PC-9 (cell line): ENCODE measurements at places on chromosomes 12 and 14. TPM values are rescaled to one million over a fixed set of nuclear protein-coding genes. Genes with fewer than 3 reads are reported as not detected.

Gene DIO2
- total RNA-seq, result 35.0 and 48.2 TPM in 2 replicates

Gene RASSF8
- 26.5 and 30.6 TPM in 2 replicates for total RNA-seq

Gene SYT1
- total RNA-seq, result 1.2 and 1.5 TPM in 2 replicates

Gene CLEC6A
- total RNA-seq, result not detected in 2 replicates

Gene MGST1
- total RNA-seq, result 750 and 766 TPM in 2 replicates

DNA sequence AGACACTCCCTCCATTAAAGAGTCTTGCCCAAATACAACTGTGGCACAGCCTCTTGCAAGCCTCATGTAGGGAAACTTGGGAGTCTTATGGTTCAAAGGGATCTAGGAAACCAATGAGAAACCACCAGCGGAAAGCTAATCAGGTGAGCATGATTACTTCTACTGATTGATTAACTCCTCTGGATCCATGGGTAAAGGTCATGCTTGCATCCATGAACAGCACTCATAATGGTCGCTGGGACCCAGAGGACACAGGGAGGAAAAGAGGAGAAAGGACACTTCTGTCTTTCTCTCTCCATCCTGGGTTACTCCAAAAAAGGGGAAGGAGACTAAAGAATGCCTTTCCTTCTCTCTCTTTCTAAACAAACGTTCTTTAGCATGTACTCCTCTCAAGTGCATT is 1397.2 kb downstream of the LRFN5 start:
- DNase-seq, result no peak
- no peak overlapping the region for H3K27ac ChIP-seq
- no peaks in the 10 kb centered on the region for H3K27me3 ChIP-seq
- no peaks in the 10 kb centered on the region for H3K4me1 ChIP-seq
- H3K36me3 ChIP-seq, result no peaks in the 10 kb centered on the region

GRCh38 chr12:116818341-116818856 is 62.8 kb downstream of the HRK start:
- peaks cover 23% of the 10 kb centered on the region for H3K4me1 ChIP-seq
- no peaks in the 10 kb centered on the region for H3K36me3 ChIP-seq
- no peak for DNase-seq
- H3K27ac ChIP-seq, result peak overlapping the region; percentile 84
- H3K27me3 ChIP-seq, result no peaks in the 10 kb centered on the region

- H3K4me1 ChIP-seq, result no peaks in the 10 kb centered on the region
- no peak overlapping the region for H3K4me3 ChIP-seq
- H3K36me3 ChIP-seq, result no peaks in the 10 kb centered on the region
- H3K27ac ChIP-seq, result no peak overlapping the region
Measured at GRCh38 chr12:85804663-85805062, 31.5 kb downstream of the RASSF9 start.

DNA sequence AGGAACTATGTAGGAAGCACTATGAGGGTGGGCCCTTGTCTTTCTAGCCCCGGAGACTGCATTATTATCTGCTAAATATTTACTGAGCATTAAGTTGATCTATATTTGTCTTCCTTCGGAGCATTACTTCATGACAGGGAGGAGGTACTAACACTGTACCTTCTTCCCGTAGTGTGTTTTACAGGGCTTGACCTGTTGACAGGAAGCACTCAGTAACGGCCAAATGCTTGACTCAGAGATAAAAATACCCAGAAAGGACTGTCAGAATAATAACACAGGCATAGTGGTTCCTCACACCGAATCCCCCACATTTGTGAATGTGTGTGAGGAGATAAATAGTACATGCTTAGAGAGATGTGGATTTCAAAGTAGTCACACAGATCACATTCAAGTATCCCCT is 466.6 kb downstream of the EGLN3 start:
- no peaks in the 10 kb centered on the region for H3K4me1 ChIP-seq
- no peak overlapping the region for H3K27ac ChIP-seq

GRCh38 chr12:793037-793436 is 40.7 kb downstream of the WNK1 start:
- no peak for DNase-seq
- H3K27me3 ChIP-seq, result no peaks in the 10 kb centered on the region
- H3K27ac ChIP-seq, result no peak overlapping the region
- 0 out of 2 replicates have a peak, but pooled peaks cover 4% of the 10 kb centered on the region for H3K36me3 ChIP-seq
- no peak overlapping the region for H3K4me3 ChIP-seq

DNA sequence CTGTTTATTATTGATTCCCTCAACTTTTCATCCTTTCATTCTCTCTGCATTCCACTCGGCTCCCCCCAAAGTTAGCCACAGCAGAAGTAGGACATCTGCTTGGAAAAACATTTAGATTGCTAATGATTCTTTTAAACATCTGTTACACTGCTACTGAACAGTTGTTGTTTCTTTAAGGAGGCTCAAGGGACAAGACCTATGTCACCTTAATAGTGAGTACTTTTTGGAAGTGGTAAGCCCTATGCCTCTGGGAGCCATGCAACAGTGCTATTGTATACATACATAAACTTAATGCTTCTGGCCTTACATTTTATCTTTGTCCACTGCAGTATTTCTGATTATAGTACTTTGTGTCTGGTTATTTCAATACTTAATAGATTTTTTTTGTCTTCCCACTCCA is 628.2 kb upstream of the FOXG1 start:
- no peaks in the 10 kb centered on the region for H3K27me3 ChIP-seq
- no peaks in the 10 kb centered on the region for H3K36me3 ChIP-seq
- H3K27ac ChIP-seq, result no peak overlapping the region

DNA sequence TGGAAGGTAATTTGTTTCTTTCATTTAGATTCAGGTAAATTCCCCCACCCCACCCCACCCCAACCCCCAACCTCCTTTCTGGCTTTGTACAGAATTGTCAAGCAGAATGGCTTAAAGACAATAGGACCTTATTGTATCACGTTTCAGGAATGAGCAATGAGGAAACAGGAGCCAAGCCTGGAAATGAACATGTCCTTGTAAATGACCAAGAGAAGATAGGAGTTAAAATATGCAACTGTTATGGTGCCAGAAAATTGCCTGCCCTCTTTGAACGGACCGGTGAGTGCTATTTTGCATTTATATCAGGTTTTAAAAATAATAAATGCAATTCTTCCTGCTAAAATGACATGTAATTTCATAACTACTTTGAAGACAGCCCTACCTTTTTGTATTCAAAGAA is 141.6 kb upstream of the PELI2 start:
- no peak overlapping the region for H3K4me3 ChIP-seq
- no peaks in the 10 kb centered on the region for H3K27me3 ChIP-seq
- no peak for DNase-seq
- H3K36me3 ChIP-seq, result no peaks in the 10 kb centered on the region
- no peaks in the 10 kb centered on the region for H3K4me1 ChIP-seq

DNA sequence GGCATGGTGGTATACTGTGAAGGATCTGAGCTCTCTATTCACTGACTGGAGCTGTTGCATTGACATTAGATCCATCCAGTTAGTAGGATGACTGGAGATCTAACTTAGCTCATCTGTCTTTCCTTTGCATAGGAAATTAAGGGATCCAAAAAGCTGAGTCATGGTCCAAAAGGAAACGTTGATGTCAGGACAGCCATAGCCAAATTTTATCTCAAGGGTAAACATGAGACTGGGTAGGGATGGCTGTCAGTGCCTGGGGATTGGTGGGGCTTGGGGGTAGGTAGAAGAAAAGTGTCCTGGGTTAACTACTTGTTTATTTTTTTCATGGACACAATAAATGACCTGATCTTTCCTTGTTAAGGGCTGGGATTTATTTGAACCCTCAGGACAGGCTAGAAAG is 4.6 kb downstream of the FAM177A1 start:
- no peaks in the 10 kb centered on the region for H3K27me3 ChIP-seq
- no peak overlapping the region for H3K27ac ChIP-seq
- no peak overlapping the region for H3K4me3 ChIP-seq
- no peaks in the 10 kb centered on the region for H3K36me3 ChIP-seq
- DNase-seq, result no peak

DNA sequence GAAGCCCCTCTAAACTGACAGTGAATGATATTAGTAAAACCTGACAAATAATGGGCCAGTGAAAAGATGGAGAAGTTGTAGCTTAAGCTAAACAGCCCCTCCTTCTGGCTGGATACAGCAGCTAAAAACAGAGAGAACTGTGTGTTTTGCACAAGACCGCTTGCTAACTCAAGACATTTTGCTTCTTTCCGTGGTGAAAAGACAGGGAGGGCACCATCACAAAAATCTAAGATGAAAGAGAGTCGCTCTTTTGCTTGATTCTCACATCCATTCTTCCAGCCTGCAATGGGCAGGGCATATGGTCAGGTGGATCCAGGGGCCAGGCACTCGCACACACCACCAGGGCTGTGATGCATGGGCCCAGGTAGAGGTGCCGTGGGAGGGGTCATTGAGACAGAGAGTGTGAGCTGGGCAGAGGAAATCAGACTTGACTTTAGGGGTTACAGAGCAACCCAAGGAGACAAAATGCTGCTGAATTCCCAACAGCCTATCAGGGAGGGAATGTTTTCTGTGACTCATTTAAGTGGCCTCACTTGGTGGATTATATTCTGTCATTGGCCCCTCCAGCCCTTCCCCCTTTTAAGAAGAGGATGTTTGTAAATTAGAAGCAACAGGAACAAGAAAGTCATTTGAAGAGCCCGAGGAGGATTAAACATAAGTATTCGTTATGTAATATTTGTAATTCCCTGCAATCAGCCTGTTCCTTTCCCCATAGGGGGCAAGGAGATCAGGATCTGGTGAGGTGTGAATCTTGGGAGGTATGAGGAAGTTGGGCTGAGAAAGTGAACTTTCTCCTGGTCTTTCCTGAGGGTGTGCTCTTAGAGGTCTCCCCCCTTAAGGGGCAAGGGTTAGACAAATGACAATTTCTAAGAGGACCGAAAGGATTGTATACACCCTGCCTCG is 12.3 kb downstream of the EMP1 start:
- no peaks in the 10 kb centered on the region for H3K27me3 ChIP-seq
- peak overlapping the region; percentile 46; the same call in 1 of the 2 replicates for H3K4me3 ChIP-seq
- H3K36me3 ChIP-seq, result peaks cover 68% of the 10 kb centered on the region
- H3K27ac ChIP-seq, result peak overlapping the region; percentile 99
- peak; percentile 98 for DNase-seq

DNA sequence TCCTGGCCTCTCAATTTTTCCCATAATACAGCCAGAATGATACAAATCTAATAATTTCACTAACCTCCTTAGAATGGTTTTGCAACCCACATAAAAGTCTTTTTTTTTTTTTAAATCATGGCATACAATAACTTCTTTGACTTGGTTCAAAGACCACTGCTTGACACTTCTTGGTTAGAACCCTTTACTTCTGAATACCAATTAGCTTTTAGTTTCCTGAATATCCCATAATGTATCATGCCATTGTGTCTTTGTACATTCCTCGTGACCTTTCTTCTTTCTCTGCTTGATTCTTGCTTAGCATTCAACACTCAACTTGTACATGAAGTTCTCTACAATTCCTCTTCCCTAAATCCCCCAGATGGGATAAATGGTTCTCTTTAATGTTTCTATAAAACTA is 19.3 kb downstream of the KLHL28 start:
- H3K27me3 ChIP-seq, result no peaks in the 10 kb centered on the region
- DNase-seq, result no peak
- no peak overlapping the region for H3K27ac ChIP-seq
- no peaks in the 10 kb centered on the region for H3K4me1 ChIP-seq
- peaks cover 18% of the 10 kb centered on the region for H3K36me3 ChIP-seq
- no peak overlapping the region for H3K4me3 ChIP-seq

- no peaks in the 10 kb centered on the region for H3K36me3 ChIP-seq
- H3K4me1 ChIP-seq, result peaks cover 58% of the 10 kb centered on the region
- no peak overlapping the region for H3K4me3 ChIP-seq
- no peak for DNase-seq
- no peak overlapping the region for H3K27ac ChIP-seq
Measured at GRCh38 chr12:32902287-32902997, 5.9 kb upstream of the PKP2 start.

DNA sequence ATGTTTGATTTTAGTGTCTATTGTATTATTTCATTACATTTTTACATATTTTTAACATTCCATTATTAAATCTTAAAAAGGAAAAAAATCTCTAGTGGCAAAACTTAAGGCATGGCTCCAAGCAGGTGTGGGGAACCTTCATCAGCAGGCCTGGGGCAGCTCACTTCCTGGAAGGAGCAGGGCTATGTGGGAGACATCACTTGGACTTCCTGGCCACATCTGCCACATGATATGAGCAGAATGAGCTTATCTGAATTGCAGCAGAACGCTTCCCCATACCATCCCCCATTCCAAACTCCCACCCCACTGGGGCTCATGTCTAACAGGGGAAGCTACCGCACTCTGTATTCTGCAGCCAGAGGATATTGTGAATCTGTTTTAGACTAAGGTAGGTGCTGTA is 35.0 kb upstream of the KCNA1 start:
- no peaks in the 10 kb centered on the region for H3K4me1 ChIP-seq
- no peak overlapping the region for H3K4me3 ChIP-seq
- no peak for DNase-seq
- H3K36me3 ChIP-seq, result no peaks in the 10 kb centered on the region

DNA sequence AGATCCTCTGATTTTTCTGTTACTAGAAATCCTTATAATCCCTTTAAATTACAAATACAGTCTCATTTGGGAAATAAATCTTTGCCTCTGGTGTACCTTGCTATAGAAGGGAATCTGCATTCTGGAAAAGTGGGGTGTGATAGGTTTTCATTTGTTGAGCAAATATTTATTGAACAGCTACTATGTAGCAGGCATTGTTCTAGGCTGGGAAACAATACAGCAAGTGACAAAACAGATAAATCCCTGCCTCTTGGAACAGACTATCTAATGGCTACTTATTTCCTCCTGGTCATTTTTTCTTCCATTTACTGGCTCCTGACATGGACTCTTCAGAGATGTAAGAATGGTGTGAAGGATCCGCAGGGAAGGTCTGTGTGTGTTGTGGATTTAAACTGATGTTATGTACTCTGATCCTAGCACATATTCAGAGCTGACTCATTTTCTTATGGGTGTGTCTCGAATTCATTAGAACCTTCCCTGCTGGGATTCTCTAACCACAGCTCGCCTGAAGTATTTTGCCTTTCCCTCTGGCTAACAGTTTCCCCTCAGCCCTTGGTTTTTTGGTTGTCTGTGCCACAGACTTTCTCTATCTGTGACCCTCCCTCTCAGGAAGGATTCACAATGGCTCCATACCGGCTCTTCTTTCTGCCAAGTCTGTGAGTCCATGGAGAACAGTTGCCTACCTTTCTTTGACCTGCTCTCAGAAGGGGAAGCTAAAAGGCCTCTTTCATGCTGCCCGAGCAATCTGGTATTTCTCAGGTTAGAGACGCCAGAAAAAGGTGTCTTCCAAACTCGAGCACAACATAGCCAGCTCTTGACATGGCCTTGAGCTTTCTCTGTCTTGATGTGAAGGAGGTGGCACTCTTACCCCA is 53.7 kb downstream of the TMTC2 start:
- H3K36me3 ChIP-seq, result no peaks in the 10 kb centered on the region
- H3K27me3 ChIP-seq, result no peaks in the 10 kb centered on the region
- H3K27ac ChIP-seq, result peak overlapping the region; percentile 37
- peak; percentile 82 for DNase-seq
- no peak overlapping the region for H3K4me3 ChIP-seq

GRCh38 chr14:52338051-52338681 is 24.1 kb downstream of the PTGER2 start:
- DNase-seq, result no peak
- H3K4me3 ChIP-seq, result no peak overlapping the region
- H3K27me3 ChIP-seq, result no peaks in the 10 kb centered on the region
- H3K27ac ChIP-seq, result no peak overlapping the region
